ENCODE measurements at places on chromosomes 1 and 21. TPM values are rescaled to one million over a fixed set of nuclear protein-coding genes. Genes with fewer than 3 reads are reported as not detected.

DNA sequence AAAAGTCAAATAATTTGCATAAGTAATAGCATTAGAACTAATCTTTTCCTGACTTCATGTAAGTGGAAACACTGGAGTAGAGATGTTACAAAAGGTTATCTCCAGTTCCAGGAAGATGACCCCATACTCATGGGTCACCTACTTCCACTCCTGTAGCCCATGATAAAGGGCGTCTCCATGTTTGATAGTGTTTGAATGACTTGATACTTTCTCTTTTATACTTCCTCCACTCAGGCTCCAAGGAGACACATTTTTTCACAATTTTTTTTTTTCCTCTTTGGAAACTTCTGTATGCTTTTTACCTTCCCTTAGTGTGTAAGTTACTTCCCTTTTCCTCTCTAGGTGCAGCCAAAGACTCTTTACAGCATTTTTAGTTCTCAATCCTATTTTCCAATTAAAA is 382.1 kb upstream of the B3GALT2 start:
- no peak for DNase-seq
- H3K4me3 ChIP-seq, result no peak overlapping the region
- H3K27ac ChIP-seq, result no peak overlapping the region

DNA sequence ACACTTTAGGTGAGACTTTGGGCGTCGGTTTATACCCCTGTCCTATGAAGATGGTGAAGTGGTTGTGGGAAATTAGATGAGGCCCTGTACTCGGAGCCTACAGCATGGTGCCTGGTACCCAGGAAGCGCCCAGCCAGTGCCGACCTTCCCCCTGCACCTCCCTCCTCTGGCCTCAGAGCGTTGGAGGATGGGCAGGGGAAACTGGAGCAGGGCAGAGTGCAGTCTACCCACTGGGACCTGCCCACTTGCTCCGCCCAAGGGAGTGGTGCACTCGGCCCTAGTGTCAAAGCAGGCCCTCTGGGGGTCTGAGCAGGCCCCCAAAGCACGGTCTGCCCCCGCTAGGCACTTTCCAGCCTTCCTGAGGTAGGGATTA is 13.0 kb upstream of the TTC22 start:
- no peaks in the 10 kb centered on the region for H3K4me1 ChIP-seq
- H3K27ac ChIP-seq, result no peak overlapping the region
- H3K4me3 ChIP-seq, result no peak overlapping the region
- no peaks in the 10 kb centered on the region for H3K36me3 ChIP-seq

DNA sequence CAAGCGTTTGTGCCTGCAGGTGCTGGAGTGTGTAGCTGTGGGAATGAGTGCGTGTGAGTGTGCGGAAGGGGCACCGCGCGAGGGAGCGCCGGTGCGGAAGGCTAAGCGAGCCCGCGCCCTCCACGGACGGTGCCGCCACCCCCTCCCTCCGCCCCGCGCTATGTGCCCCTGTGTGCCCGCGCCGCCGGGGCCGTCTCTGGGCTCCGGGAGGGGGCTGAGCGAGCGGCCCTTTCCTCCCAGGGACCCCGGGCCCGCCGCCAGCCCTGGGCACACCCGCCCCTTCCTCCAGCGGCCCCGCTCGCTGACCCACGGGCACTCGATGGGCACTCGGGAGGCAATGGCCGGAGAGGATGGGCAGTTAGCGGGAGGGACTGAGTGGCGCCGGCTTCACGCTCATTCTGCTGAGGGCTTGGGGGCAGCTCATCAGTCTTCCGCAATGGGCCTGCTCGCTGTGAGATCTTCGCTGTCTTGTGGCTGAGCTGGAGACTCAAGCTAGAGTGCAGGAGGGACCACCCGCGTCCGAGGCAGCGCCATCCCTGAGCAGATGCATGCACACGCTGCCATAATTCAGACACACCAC is 8.6 kb upstream of the ADGRB2 start:
- H3K27me3 ChIP-seq, result peaks cover 47% of the 10 kb centered on the region
- H3K36me3 ChIP-seq, result no peaks in the 10 kb centered on the region
- H3K4me1 ChIP-seq, result no peaks in the 10 kb centered on the region
- no peak overlapping the region for H3K4me3 ChIP-seq

GRCh38 chr1:198534548-198535418 is 5.7 kb downstream of the ATP6V1G3 start:
- no peaks in the 10 kb centered on the region for H3K27me3 ChIP-seq
- no peak overlapping the region for H3K4me3 ChIP-seq
- DNase-seq, result no peak
- no peaks in the 10 kb centered on the region for H3K4me1 ChIP-seq
- H3K36me3 ChIP-seq, result no peaks in the 10 kb centered on the region

- no peaks in the 10 kb centered on the region for H3K4me1 ChIP-seq
- H3K36me3 ChIP-seq, result no peaks in the 10 kb centered on the region
- H3K27ac ChIP-seq, result no peak overlapping the region
- no peak overlapping the region for H3K4me3 ChIP-seq
Observed at GRCh38 chr1:44584167-44584566, 90.1 kb downstream of the TMEM53 start.

Gene CGN
- 0.41 TPM for total RNA-seq

Gene CLDN17
- total RNA-seq, result not detected

DNA sequence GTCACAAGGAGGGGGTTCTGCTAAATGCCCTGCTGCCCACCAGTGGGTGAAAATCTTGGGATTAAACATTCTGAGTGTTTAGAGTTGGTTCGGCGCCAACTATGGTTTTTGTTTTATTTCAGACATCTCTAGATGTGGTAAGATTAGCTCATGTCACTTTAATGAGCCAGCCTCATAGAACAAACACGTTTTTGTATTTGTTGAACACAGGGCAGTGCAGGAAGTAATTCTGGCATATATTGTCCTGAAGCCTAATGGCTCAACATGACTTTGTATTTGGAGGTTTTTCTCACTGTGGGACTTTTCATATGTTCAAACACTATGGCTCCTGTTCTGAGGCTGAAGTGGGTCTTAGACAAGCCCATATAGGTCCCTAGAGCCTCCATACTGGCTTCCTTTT is 107.8 kb downstream of the NGF start:
- H3K4me3 ChIP-seq, result no peak overlapping the region
- H3K27ac ChIP-seq, result no peak overlapping the region
- peaks cover 16% of the 10 kb centered on the region for H3K4me1 ChIP-seq
- no peaks in the 10 kb centered on the region for H3K27me3 ChIP-seq

Gene S100A8
- total RNA-seq, result 103 TPM

DNA sequence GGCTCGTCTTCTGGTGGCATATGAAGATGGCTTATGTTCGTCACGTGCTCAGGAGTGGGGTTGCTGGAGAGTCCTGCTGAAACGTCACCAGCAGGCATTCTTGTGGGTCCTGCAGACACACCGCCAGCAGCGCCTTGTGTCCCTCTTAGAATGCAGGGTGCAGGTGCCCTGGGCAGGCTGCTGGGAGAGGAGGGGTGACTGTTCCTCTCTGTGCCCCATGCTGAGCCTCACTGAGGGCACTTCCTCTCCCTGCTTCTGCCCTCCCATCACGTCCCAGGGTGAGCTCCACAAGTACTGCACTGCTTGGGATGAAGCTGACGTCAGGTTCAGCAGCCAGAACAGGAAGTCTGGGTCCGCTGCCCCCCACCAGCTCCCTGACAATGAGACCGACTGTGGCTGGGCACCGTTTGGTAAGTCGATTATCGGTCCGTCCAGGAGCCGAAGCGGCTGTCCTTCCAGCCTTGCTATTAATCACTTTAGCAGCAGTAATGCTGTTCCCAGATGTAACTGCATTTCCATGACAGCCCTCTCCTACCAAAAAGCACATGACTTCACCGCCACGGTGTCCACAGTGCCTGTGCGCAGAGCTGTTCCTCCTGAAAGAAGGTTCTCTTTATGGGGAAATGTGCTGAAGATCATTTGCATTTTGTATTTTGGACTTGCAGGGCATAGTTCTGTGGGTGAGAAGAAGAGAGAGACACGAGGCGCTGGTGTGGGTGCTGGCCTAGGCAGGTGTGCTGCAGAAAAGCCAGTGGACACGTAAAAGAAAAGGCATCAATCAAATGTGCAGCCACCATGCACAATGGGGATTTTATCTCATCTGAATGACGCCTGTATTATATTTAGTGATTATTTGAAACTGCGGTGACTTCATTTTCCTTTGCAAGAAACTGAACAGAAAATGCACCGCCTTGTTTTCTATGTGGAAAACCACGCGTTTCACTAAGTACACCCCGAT is 21.0 kb downstream of the SLC37A1 start:
- no peak overlapping the region for H3K4me3 ChIP-seq
- no peak overlapping the region for H3K27ac ChIP-seq
- no peaks in the 10 kb centered on the region for H3K27me3 ChIP-seq
- H3K4me1 ChIP-seq, result peaks cover 13% of the 10 kb centered on the region
- H3K36me3 ChIP-seq, result no peaks in the 10 kb centered on the region
- DNase-seq, result peak; percentile 75

- peak overlapping the region; percentile 49 for H3K27ac ChIP-seq
- H3K4me3 ChIP-seq, result no peak overlapping the region
- no peaks in the 10 kb centered on the region for H3K4me1 ChIP-seq
- no peaks in the 10 kb centered on the region for H3K27me3 ChIP-seq
- H3K36me3 ChIP-seq, result no peaks in the 10 kb centered on the region
Observed at GRCh38 chr1:46807046-46807972, 8.5 kb downstream of the CYP4B1 start.

GRCh38 chr1:164433141-164433817 is 125.7 kb upstream of the PBX1 start:
- no peak overlapping the region for H3K27ac ChIP-seq
- H3K4me1 ChIP-seq, result no peaks in the 10 kb centered on the region
- H3K27me3 ChIP-seq, result no peaks in the 10 kb centered on the region
- H3K4me3 ChIP-seq, result no peak overlapping the region
- no peaks in the 10 kb centered on the region for H3K36me3 ChIP-seq
- no peak for DNase-seq

Measured in sigmoid colon (tissue), 7 donors.